ENCODE measurements at places on chromosomes 4 and X. TPM values are rescaled to one million over a fixed set of nuclear protein-coding genes. Genes with fewer than 3 reads are reported as not detected.

SLC16A2 gene
- 4.5 TPM for polyA plus RNA-seq

RHOXF1 gene
- 0.37 TPM for polyA plus RNA-seq

CXCL1 gene
- 43.5 TPM for polyA plus RNA-seq

SSX2B gene
- not detected for polyA plus RNA-seq

GPRASP3 gene
- 0.87 TPM for polyA plus RNA-seq

SH2D1A gene
- polyA plus RNA-seq: 1.3 TPM

DDIT4L gene
- polyA plus RNA-seq: 0.47 TPM

PROM1 gene
- 12.4 TPM for polyA plus RNA-seq

UGT2B15 gene
- polyA plus RNA-seq: not detected

WDR17 gene
- 1.4 TPM for polyA plus RNA-seq

HELQ gene
- polyA plus RNA-seq: 5.2 TPM

SCD5 gene
- 6.2 TPM for polyA plus RNA-seq

ABCB7 gene
- polyA plus RNA-seq: 8.2 TPM

IBSP gene
- polyA plus RNA-seq: 0.19 TPM

TNIP3 gene
- 1.6 TPM for polyA plus RNA-seq

C4orf51 gene
- not detected for polyA plus RNA-seq

CHRDL1 gene
- polyA plus RNA-seq: 45.3 TPM

RNF175 gene
- polyA plus RNA-seq: 0.16 TPM

GPR50 gene
- not detected for polyA plus RNA-seq

RAP1GDS1 gene
- polyA plus RNA-seq: 12.3 TPM

FGB gene
- 0.39 TPM for polyA plus RNA-seq

SASH3 gene
- polyA plus RNA-seq: 90.1 TPM

TEX11 gene
- not detected for polyA plus RNA-seq

FAT4 gene
- 2.6 TPM for polyA plus RNA-seq

CDS1 gene
- 10.7 TPM for polyA plus RNA-seq

ETNPPL gene
- polyA plus RNA-seq: 0.08 TPM

MAGEA4 gene
- polyA plus RNA-seq: not detected

KLKB1 gene
- 0.23 TPM for polyA plus RNA-seq

TMEM33 gene
- 28.6 TPM for polyA plus RNA-seq

DCHS2 gene
- 0.05 TPM for polyA plus RNA-seq

GPC4 gene
- 19.5 TPM for polyA plus RNA-seq

F8A3 gene
- 6.4 TPM for polyA plus RNA-seq

PCDH11X gene
- polyA plus RNA-seq: under 0.01 TPM

PAGE2B gene
- not detected for polyA plus RNA-seq

AFAP1 gene
- polyA plus RNA-seq: 7.1 TPM

POF1B gene
- 0.47 TPM for polyA plus RNA-seq

KLHL13 gene
- polyA plus RNA-seq: 1.2 TPM

NUDT10 gene
- 0.30 TPM for polyA plus RNA-seq

ADGRG2 gene
- polyA plus RNA-seq: 0.71 TPM

PABPC4L gene
- 0.25 TPM for polyA plus RNA-seq

FAM9B gene
- polyA plus RNA-seq: not detected

FAM133A gene
- not detected for polyA plus RNA-seq

BOD1L1 gene
- 17.8 TPM for polyA plus RNA-seq

NXF2B gene
- polyA plus RNA-seq: 0.18 TPM

Data from lung (tissue), 17 donors.